Hematopoietic multipotent progenitor cell treated with erythropoietin and hydrocortisone succinate and interleukin-3 and kit ligand, for 4 days (in vitro differentiated cells): ENCODE measurements at places on chromosomes 7 and 10.

- DNase-seq, result no peak
These were observed 20.3 kb downstream of the NOD1 start for GRCh38 chr7:30458311-30458710.

GRCh38 chr10:103506061-103506460, 12.6 kb downstream of the NEURL1 start:
- no peak for DNase-seq

- no peak for DNase-seq
These were observed 415.4 kb upstream of the LRRN3 start for GRCh38 chr7:110675383-110676103.

GRCh38 chr10:4125776-4126175, 340.8 kb upstream of the KLF6 start:
- DNase-seq, result no peak

GRCh38 chr10:29057822-29058331, 231.0 kb upstream of the LYZL1 start:
- peak; percentile 9 for DNase-seq

GRCh38 chr10:123757853-123758252, 91.7 kb downstream of the GPR26 start:
- no peak for DNase-seq

- no peak for DNase-seq
These were observed 579.2 kb downstream of the GRID1 start for GRCh38 chr10:85787393-85787792.

DNA sequence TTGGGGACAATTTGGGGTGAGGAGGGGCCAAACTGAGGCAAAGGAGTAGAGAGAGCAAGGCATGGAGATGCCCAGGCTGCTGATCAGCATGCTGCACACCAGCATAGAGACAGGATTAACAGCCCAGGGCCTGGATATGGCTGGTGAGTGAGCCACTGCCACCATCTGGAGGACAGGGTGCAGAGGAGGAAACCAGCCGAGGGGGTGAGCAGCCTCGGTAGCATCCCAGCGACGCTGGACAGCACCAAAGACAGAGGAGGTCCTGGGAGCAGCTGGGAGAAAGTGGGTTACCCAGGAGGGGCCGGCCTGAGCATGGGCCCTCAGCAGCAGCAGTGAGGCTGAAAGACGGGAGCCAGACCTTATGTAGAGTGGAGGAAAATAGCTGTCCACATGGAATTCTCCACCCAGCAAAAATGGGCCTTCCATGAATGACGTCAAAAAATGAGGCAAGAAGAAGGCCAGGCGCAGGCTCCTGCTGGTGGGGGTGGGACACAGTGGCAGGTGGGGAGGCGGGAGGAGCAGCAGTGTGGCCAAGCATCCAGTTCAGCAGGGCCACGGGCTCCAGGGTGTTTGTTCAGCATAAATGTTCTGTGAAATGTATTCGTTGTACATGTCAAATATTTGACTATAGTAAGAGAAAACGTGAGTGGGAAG, 16.7 kb downstream of the RET start:
- DNase-seq, result peak; percentile 65

DNA sequence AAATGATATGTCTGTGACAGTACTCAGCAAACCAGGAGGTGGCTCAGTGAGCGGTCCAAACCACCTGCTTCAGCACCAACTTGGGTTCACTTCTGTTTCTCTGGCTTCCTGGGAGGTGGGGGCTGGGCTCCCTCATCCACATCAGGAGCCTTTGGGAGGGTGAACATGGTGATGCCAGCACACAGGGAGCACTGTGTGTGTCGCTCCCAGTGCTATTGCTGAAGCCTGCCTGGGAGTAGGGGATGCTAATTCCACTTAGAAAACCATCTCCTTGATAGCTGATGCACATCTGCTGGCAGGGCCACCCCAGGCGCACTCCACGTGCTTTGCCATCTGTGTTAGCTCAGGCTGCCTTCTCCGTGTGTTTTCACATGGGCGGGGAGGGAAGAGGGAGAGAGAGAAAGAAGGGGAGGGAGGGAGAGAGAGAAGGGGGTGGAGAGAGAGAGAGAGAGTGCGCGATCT, 58.0 kb downstream of the RAMP3 start:
- no peak for DNase-seq

DNA sequence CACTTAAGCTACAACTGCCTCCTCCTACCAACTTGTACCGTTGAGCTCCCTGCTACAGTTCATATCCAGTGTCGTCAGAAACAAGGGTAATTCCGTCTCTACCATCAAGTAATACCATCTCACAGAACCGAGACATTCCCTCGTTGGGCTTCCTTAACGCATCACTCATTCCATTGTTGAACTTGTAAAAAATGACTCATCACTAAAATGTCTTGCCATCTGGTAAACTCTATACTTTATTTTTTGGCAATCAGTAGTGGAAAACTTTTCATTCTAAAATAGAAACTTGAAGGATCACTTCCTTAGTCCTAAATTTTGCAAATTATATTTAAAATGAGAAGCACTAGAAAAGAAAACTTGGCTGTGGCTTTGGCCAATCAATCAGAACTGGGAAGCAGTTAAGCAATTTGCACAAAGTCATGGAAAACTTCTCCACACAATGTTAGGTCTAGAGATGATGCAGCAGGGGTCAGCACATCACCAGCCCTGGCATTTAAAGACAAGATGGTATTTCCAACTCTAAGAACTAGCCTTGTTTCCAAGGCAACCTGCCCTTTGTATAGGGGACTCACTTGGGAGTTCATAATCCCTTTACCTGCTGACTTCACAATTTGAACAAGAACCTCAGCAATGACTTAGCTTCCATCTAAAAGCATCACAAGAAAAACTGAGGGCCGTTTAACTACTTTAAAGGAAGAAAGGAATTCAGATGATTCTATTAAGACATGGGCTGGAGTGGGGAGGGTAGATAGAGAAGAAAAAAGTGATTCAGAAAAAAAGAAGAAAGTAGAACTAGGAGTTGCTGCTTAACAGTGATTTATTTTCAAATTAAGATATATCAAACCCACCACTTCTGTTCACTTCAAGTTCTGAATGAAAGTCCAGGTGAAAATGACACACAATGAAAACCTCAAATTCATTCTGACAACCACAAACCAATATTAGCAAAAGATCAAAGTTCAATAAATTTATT, 288.1 kb downstream of the PARD3 start:
- DNase-seq, result no peak

GRCh38 chr7:99713995-99714570, 20.9 kb downstream of the CYP3A7 start:
- no peak for DNase-seq

DNA sequence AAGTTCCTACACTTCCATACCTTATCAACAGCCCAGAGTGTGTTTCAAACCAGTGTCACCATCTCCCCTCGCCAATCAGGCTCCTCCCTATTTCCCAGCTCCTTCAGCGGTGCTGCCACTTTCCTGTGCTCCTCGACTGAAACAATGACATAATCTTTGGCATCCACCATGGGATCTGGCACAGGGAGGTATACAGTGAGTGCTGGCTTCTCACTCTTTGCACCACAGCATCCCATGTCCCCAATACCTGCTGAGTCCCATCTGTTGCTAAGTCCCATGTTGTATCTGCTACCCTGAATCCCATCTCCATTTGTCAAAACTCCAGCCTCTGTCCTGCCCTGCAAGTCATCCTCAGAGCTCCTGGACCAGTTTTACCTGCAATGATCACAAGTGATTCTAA, 15.4 kb downstream of the PAXIP1 start:
- DNase-seq, result no peak

GRCh38 chr7:150959739-150960734, 18.1 kb downstream of the KCNH2 start:
- peak; percentile 98 for DNase-seq

GRCh38 chr7:82542665-82543064, 99.1 kb upstream of the CACNA2D1 start:
- DNase-seq, result no peak

GRCh38 chr10:49512121-49512809, 26.7 kb downstream of the ERCC6 start:
- DNase-seq, result peak; percentile 73

DNA sequence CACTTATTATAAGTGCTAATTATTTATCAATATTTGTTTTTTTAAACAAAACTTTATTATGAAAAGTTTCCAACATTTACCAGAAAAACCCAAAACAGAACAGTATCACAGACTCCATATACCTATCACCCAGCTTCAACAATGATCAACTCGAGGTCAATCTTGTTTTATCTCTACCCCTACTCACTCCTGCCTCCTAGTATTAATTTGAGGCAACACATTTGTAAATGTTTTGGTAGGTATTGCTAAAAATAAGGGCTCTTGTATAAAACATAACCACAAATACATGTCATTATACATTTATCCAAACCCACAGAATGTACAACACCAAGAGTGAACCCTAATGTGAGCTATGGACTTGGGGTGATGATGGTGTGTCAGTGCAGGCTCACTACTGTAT, 15.9 kb upstream of the CDH23 start:
- no peak for DNase-seq

DNA sequence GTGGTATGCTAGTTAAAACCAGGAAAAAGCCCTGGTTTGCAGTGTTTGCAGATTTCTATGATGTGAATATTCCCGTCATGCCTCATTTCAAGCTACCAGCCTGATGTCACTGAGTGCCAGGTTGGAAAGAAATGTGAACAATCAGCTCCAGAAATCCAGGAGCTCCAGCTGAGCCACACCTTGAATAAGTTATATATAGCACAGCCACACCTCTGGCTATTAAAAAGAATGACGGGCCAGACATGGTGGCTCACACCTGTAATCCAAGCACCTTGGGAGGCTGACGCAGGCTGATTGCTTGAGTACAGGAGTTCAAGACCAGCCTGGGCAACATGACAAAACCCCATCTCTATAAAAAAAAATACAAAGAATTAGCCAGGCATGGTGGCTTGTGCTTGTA, 18.7 kb upstream of the SLF2 start:
- DNase-seq, result no peak

GRCh38 chr10:43739161-43739560, 90.5 kb upstream of the ZNF32 start:
- no peak for DNase-seq

- no peak for DNase-seq
These were observed 141.6 kb downstream of the EMX2 start for GRCh38 chr10:117684046-117684610.

DNA sequence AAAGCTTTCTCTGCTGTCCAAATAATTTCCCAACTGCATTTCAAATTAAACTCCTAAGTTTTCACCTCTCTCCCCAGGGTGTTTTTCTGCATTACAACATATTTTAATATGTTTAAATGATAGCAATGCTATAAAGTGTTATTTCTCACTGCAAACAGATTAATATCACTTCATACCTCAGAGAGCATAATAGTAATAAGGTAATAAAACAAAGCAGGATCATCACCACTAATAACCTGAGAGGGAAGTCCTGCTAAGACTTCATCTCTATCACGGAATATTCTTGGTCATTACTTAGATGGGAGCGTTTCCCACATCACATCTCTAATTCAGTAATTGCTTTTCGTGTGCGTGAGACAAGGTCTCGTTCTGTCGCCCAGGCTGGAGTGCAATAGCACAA, 168.8 kb downstream of the PARD3 start:
- no peak for DNase-seq

DNA sequence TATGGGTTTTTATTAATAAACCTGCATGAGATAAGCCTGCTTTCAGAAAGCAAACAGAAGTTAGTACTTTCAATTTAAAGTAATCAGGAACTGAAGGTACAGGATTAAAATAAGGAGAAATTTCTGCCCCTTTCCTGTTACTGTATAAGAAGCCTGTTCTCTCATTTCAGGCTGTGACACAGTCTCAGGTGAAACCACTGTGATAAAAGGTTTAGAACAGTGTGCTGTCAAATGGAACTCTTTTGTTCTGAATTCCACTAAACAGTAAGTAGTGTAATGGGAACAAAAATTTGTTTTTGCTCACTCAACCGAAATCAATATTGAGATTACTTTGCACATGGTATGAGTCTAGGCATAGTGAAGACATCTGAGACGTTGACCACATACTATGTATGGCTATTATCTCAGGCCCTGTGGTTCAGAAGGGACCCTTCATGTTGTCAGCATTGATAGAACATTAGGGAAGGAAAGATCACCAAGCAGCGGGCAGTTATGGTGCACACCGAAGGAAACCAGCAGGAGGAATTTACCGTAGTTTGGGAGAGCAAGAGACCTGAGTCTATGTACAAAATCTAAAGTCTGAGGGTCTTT, 14.9 kb downstream of the HEPACAM2 start:
- no peak for DNase-seq

GRCh38 chr7:93442478-93443224, 131.9 kb downstream of the CALCR start:
- peak; percentile 75 for DNase-seq

DNA sequence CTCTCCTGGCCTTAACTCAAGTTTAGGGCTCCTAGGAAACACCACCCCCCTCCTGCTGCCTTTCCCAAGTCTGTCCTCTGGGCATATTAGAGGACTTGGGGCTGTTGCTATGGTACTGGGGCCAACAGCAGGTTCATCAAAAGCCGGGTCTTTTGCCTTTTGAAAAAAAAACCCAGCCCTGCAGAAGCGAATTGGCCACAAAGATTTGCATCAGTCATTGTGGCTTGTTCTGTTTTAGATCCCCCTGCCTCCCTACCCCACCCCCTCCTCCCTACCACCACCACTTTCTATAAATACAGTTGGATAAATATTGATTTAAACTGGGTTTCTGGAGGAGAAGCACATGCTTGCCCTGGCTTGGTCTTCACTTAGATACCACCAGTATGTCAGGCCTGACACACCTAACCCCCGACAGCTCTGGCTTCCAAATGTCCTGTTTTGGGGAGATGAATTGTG, 7.0 kb downstream of the MXI1 start:
- peak; percentile 84 for DNase-seq

DNA sequence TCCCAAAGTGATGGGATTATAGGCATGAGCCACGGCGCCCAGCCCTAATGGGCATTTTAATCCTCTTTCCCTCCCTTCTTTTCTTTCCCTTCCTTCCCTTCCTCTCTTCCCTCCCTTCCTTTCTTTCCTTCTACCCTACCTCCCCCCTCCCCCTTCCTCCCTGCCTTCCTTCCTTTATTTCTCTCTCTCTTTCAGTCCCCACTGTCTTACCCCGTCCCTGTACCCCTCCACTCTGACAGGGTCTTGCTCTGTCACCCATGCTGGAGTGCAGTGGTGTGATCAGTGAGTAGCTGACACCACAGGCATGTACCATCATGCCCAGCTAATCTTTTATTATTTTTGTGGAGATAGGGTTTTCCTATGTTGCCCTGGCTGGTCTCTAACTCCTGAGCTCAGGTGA, 24.2 kb downstream of the LCOR start:
- DNase-seq, result no peak

- DNase-seq, result no peak
These were observed 12.8 kb downstream of the UBE2D4 start for GRCh38 chr7:43938892-43939482.
